Spleen (tissue), 13 donors: ENCODE measurements at places on chromosomes 11 and 22. TPM values are rescaled to one million over a fixed set of nuclear protein-coding genes. Genes with fewer than 3 reads are reported as not detected.

- no peak overlapping the region for H3K27ac ChIP-seq
- DNase-seq: no peak
- peaks cover 4% of the 10 kb centered on the region for H3K4me1 ChIP-seq
- no peaks in the 10 kb centered on the region for H3K27me3 ChIP-seq
- no peak overlapping the region for H3K4me3 ChIP-seq
These were observed 4.0 kb downstream of the POGLUT3 start for GRCh38 chr11:108494182-108494581.

Gene RPUSD4
- total RNA-seq: 22.0 TPM

Gene CLTCL1
- 12.4 TPM for total RNA-seq

DNA sequence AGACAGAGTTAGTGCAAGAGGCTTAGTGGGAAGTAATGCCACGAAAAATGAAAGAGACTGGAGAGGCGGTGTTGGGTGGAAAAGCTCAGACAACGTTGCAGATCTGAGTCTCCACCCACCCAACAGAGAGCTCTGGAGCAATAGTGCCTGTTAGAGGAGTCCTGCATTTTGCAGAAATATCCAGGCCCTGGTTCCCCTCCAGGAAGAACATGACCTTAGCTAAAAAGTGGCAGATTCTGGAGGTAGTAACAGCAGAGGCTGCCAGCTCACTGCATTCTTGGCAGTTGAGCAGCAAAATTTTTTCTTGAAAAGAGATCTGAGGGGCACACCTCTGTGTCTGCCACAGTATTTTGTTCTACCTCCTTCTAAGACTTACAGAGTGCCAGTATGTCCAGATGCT lies 27.7 kb upstream of the BIRC3 start:
- H3K4me1 ChIP-seq: peaks cover 36% of the 10 kb centered on the region
- no peak for DNase-seq
- H3K27ac ChIP-seq: peak overlapping the region; percentile 12

DNA sequence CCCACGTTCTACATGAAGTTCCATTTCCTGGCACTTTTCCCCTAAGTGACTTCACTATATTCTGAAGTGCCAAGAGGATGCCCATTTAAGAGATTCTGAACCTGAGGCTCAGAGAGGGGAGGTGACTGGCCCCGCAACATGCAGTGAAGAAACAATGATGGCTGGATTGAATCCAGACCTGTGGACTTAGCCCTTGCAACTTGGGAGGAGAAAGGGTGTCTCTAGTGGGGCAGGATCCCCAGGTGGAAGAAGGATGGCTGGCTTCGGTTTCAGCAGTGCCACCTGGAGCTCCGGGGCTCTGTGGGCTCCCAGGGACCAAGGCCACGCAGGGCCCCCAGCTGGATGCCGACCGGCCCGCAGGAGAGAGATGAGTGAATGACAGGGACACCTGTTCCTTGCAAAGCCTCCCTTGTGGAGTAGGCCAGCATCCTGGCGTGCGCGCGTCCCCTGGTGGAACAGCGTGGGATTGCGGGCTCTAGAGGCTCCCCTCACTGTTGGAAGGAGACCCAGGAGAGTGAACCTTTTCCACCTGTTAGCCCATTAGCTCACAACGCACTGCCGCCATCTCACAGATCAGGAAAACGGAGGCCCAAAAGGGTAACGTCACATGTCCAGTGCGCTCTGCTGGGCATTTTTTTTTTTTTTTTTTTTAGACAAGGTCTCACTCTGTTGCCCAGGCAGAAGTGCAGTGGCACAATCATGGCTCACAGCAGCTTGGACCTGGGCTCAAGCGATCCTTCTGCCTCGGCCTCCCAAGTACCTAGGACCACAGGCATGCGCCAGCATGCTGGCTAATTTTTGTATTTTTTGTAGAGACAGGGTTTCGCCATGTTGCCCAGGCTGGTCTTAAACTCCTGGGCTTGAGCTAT lies 104.7 kb downstream of the KIAA1671 start:
- no peak overlapping the region for H3K27ac ChIP-seq
- H3K36me3 ChIP-seq: no peaks in the 10 kb centered on the region
- H3K4me3 ChIP-seq: no peak overlapping the region
- no peaks in the 10 kb centered on the region for H3K27me3 ChIP-seq
- DNase-seq: peak; percentile 87

Gene CDC42BPG
- total RNA-seq: 1.9 TPM

GRCh38 chr11:121508449-121508848 lies 55.7 kb upstream of the SORL1-AS1 start:
- H3K4me3 ChIP-seq: no peak overlapping the region
- no peaks in the 10 kb centered on the region for H3K4me1 ChIP-seq
- no peak for DNase-seq
- no peaks in the 10 kb centered on the region for H3K36me3 ChIP-seq
- H3K27me3 ChIP-seq: no peaks in the 10 kb centered on the region
